ENCODE measurements at places on chromosomes 2 and 18.

DNA sequence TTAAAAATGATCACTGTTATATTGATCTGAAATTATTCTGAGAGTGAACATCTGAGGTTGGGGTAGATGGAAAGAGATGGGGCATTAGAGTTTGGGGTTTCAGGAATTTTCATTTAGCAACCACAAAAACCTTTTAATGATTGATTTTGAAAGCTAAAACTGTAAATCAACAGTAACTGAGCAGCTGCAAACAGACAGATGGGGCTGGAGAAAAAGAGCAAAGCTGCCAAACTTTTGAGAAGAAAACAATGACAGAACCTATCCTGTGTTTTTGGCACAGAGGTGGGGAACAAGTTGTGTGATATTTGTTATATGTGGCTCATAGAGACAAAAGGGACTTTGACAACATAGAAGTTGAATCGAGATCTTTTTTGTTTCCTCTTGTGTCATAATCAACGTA lies 415.8 kb upstream of the DSEL start:
- no peak for DNase-seq

DNA sequence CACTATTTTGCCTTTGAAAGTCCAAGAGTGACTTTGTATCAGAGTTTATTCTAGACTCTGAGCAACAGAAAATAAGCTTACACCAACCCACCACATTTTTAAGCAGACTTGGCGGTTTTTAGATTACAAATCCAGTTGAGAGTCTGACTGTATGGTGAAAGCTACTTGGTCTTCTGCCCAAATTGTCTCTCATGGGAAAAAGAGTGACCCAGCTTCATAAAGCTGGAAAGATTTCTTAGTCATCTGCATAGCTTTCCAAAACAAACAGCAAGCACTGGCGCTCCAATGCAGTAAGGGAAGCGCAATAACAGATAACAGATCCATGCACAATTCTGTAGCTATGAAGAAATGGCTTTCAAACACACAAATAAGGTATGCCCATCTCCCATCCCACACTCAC lies 7.1 kb downstream of the DSG1 start:
- no peak for DNase-seq

- no peak for DNase-seq
Observed at GRCh38 chr18:2027016-2027415, 544.3 kb downstream of the METTL4 start.

- no peak for DNase-seq
Observed at GRCh38 chr18:75530566-75531211, 103.2 kb upstream of the SMIM21 start.

DNA sequence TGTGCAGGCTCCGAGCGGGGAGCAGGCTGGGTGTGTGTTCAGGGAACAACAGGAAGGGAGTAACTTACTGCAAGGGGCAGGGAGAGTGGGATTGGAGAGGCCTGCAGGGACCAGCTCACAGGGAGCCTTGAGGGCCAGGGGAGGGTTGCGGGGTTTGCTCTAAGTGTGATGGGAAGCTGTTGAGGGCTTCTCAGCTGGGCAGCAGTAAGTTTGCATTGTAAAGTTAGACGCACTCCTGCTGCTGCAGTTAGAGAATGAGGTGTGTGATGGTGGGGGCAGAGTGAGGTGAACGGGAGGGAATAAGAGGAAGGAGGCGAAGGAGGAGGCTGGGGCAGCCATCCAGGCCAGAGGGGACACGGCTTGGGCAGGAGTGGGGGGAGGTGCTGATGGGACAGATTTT lies 53.4 kb downstream of the BOLA3 start:
- no peak for DNase-seq

DNA sequence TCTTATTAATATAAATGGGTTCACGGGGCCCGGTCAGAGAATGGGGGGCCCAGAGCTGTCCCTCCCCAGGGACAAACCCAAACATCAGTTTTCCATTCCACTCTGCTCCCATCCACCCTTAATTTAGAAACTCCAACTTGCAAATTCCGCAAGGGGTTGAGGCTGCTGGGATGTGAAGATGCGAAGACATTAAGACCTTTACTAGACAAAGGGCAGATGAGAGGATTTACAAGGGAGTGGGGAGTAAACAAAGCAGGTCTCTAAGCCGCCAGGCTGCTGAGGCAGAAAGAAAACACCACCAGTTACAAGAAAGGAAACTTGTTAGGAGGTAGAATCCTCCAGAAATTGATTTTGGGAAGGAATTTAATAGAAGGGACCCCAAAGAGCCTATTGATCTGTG lies 33.1 kb downstream of the MARCO start:
- no peak for DNase-seq

- DNase-seq, result no peak
Observed at GRCh38 chr2:119826370-119826961, 66.7 kb downstream of the PTPN4 start.

- no peak for DNase-seq
Observed at GRCh38 chr18:9101730-9102507, 580 bp upstream of the NDUFV2 start.

- no peak for DNase-seq
Observed at GRCh38 chr2:20409039-20409438, 37.8 kb upstream of the RHOB start.

DNA sequence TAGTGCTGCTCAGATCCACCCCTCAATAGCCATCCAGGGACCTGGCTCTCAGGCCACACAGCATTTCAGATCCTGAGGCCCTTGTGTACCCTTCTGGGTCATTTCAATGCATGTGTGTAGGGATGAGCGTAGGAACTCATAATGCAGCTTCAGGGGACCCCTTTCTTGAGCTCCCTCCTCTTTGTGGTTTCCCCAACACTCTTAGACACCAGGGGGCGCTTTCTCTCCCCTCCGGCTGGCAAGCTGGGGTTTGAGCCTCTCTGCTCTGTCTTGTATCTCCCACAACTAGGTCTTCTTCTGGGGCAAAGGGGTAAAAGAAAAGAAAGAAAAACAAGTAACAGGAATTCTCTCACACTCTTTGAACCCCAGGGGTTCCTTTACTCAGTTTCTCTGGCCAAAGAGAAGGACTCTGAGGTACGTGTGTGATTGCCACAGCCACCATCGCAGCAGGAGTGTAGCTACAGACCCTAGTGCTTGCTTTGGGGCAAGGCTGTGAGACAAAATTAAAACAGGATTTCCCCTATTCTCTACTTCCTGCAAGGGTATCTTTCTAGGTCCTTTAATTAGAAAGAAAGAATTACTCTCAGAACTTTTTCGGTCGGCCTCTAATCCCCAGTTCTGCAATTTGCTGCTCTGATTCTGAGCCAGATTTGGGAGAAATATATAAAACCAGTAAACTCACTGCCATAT lies 38.0 kb downstream of the CABYR start:
- DNase-seq, result no peak

- no peak for DNase-seq
Observed at GRCh38 chr2:229342376-229342775, 71.3 kb upstream of the PID1 start.

DNA sequence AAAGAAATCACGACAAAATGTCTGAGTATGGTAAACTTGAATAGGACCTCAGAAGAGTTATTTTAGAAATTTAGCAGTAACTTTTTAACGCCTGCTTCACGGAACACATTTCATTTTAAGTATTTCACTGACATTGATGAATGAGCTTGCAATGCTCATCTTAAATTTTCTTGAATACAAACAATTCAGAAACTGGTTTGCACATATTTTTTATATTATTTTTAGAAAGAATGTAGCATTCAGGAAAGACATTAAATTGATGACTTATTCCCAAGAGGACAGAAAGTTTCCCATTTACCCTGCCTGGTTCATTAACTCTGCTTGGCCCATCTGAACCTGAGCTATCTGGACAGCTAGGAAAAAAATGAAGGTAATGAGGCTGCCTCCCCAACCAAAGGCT lies 89.3 kb downstream of the MBD2 start:
- no peak for DNase-seq

- no peak for DNase-seq
Observed at GRCh38 chr2:219611866-219612576, 14.4 kb downstream of the STK11IP start.

GRCh38 chr2:106827158-106827557 lies 58.8 kb downstream of the ST6GAL2 start:
- DNase-seq, result no peak

DNA sequence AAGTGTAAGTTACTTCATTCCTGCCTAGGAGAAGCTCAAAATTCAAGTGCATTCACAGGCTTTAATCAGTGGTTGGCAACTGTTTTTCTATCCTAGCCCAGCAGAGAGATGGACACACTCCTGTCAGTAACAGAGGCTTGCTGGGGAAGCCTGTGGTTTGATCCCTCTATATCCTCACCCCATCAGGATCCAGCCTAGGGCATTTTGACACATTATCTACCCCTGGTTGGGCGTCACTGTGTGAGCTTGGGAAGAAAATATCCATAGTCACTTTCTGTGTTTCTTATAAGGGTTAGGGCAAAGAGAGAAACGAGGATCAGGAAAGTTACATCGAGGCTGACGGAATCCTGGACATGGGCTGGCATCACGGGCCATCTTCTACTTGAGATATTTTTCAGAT lies 10.0 kb downstream of the NT5DC4 start:
- DNase-seq, result no peak

DNA sequence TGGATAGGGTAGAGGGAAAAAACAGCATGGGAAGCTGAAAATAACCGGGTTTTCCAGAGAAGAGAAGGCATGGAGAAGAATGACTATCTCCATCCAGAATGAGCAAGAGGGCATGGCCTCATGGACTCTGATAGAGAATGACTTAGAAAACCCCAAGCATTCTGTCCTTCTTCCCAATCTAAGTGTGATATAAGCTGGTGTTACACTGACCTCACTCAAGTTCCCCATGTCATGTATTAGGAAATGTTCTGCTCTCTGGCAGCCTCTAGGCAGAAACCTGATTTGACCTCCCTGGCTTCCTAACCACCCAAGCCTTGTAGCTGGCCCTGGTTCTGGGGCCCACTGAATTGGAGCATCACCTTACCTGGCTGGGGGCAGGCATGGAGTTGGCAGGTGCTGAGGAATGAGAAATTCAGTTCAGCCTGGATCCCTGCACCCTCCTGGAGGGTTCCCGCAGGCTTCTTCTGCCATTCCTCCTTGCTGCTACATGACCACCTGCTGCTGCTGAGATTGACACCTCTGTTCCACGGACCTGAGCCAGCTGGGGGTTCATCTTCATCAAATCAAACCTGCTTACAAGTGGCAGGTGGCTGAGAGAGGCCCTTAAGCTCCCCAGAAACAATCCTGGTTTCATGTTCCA lies 5.2 kb upstream of the SIGLEC15 start:
- no peak for DNase-seq

DNA sequence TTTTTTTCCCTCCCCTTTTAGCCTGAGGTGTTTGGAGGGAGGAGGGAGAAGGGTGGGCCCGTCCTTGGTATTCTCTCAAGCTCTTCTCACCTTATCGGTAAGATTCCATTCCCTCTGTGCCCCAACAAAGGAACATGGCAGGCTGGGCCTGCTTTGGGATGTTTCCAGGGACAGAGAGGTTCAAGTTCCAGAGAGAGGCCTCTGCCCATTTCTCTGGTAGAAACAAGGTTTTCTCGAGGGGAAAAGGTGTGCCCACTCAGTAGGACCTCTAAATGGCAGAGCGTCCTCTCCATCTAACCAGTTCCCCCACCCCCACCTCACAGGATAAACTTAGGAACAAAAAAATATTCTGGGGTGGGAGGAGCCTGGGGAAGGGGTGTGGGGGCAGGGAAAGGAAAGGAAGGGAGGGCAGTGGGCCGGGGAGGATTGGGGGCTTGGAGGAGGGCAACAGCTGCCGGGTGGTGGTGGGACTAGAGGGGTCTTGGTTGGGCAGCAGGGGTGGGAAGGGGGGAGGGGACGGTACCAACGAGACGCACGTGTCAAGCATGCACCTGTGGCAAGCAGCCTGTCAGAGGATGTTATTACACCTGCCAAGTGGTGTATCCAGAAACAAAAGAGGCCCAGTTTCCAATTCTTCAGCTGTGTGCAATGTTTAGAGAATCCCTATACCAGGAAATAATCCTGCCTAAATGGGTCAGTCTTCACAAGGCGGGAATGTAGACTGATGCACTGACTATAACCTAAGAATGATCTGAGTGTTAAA lies 2.1 kb downstream of the PCBP1 start:
- DNase-seq, result peak; percentile 45

DNA sequence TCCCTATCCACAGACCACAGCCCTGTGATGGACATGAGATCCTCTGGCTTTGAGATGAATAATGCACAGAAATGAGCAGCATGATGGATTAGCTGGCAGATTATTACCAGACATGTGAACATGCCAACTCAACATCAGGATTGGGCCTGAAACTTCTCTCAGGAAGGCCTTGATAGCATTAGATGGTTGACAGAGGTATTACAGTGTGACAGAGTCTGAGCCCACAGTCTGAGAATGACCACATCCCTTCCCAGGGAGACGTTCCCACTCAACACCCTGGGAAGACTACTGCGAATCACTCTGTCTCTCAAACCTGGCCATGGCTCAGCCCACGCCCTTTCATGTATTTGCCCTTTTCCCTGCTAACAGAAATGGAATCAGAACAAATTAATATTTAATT lies 66.9 kb downstream of the BCL11A start:
- no peak for DNase-seq

GRCh38 chr2:51071191-51071590 lies 39.3 kb upstream of the NRXN1 start:
- no peak for DNase-seq

GRCh38 chr18:44789710-44790109 lies 109.0 kb downstream of the SETBP1 start:
- DNase-seq, result no peak

DNA sequence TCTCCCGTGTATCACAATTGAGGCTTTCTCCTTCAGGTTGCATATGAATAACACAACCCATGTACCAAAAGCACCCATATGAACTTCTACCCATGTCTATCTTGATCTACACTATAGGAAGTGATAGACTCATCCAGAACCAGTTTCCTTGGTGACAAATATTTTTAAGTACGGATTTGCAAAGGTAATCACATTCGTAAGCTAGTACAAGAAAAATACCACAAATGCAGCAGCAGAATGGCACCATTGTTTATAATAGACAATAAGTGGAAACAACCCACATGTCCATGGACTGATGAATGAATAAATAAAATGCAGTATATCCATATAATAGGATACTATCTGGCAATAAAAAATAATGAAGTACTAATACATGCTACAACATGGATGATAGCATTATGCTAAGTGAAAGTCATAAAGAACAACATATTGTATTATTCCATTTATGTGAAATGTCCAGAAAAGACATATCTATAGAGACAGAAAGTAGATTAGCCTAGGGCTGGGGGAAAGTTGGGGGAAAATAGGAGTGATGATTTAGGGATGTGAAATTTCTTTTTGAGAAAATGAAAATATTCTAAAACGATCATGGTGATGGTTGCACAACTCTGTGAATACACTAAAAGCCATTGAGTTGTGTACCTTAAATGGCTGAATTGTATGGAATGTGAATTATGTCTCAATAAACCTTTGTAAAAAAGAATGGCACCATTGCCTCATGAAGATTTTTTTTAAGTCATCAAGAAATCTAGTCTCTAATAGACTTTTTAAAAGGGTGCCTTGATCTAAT lies 3.4 kb upstream of the CCDC88A start:
- DNase-seq, result no peak
